Large intestine (tissue), 12 donors: ENCODE measurements at places on chromosomes 11 and 22. TPM values are rescaled to one million over a fixed set of nuclear protein-coding genes. Genes with fewer than 3 reads are reported as not detected.
A peak's percentile ranks its signal among the peaks of the same experiment; 100 is the strongest.

GRCh38 chr11:75100314-75100713 lies 3.6 kb upstream of the OR2AT4 start:
- DNase-seq = peak; percentile 45
- peaks cover 13% of the 10 kb centered on the region for H3K4me1 ChIP-seq
- no peaks in the 10 kb centered on the region for H3K27me3 ChIP-seq
- H3K27ac ChIP-seq = no peak overlapping the region

DNA sequence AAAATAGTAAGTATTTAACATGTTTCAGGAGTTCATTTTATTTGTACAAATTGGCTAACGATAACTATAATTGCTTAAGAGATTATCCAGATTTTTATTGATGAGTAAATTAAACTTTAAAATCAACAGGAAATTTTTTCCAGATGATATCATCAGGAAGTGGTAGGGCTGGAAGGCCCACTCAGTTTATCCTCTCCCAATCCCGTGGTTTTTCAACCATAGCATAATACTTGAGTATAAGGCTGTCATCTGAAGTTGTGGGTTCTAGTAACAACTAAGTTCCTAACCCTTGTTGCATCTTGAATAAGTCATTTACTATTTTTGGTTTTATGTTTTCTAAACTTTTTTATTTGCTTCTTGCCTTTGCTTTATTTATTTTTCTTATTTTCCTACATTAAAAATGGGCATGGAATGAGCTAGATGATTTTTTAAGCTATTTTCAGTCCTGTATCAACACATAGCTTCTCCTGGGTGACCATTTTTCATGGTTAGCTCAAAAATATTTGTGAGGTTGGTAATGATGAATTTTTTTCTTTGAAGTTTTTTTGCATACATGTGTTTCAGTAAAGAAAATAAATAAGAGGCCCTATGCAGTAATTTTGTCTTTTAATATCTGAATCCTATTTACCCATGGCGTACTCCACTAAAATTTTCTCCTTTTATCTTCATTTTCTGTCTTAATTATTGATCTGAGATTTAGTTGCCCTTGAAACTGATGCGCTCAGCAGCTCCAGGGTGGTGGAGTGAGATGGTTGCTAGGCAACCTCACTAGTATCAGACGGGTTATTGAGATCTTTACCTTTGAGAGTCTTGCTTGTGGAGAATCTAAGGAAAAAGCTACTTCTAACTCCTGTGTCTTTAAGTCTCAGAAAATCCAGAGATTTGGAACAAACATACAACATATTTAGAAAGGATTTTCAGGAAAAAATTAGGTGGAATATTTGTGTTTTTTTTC lies 452.0 kb upstream of the CCDC179 start:
- no peak overlapping the region for H3K4me3 ChIP-seq
- no peaks in the 10 kb centered on the region for H3K27me3 ChIP-seq
- H3K4me1 ChIP-seq = no peaks in the 10 kb centered on the region
- DNase-seq = no peak

MUC5AC gene
- 0.37 TPM for polyA plus RNA-seq

- no peaks in the 10 kb centered on the region for H3K4me1 ChIP-seq
- DNase-seq = no peak
- no peaks in the 10 kb centered on the region for H3K27me3 ChIP-seq
- no peak overlapping the region for H3K27ac ChIP-seq
Measured at GRCh38 chr11:80255021-80255420, 814.2 kb upstream of the TENM4 start.

C22orf42 gene
- polyA plus RNA-seq = 0.21 TPM

DNA sequence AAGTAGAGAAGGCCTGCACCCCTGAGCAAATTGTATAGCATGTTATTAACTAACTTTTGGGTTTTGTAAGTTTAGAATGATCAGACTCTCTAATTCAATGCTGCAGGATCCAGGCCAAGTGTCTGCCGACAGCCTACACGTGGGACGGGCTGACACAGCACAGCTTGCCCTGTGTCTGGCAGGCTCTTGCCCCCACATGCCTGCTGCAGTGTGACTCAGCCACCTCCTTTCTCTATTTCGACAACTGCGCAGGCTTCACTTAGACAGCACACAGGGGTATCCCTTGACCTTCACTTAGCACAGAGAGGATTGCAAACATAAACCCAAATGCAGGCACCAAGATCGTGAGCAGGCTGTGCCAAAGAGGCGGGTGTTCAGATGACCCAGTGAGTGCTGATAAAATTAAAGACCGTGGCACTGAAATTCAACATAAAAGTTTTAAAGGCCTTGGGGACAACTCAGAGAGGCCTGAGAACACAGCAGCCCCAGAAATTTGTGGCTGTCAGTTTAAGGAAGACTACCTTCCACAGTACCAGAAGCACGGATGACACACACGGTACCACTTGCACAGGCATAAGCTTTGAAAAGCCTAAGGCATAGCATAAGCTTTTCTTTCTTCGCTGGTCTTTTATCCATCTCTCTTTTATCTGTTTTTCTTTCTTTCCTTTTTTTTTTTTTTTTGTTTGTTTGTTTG lies 37.8 kb downstream of the SCN3B start:
- DNase-seq = no peak
- H3K4me1 ChIP-seq = no peaks in the 10 kb centered on the region
- H3K36me3 ChIP-seq = peaks cover 80% of the 10 kb centered on the region
- H3K27me3 ChIP-seq = no peaks in the 10 kb centered on the region

DNA sequence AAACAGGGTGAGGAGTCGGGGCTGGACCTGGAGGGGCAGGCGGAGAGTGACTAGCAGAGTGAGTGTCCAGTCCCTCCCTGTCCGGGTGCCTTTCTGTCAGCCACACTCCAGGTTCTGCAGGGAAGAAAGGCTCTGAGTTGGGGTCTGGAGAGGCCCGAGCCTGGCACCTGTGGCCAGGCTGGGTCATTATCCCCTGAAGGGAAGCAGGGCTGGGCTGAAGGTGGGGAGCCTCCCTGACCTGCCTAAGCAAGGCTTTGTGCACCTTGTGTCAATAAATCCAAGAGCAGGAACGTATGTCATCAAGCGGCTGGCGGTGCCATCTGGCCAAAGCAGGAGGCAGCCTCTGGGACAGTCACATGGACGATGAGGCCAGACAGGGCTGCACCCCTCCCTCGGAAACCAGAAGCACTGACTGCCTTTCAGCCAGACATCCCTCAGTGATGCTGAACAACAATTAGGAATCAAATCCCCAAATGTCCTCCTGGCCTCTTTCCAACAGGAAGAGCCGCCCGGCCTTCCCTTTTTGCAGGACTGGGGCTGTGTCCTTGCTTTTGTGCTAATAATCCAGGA lies 73.9 kb upstream of the FGF3 start:
- no peak overlapping the region for H3K27ac ChIP-seq
- H3K27me3 ChIP-seq = no peaks in the 10 kb centered on the region
- no peak overlapping the region for H3K4me3 ChIP-seq
- DNase-seq = no peak

DNA sequence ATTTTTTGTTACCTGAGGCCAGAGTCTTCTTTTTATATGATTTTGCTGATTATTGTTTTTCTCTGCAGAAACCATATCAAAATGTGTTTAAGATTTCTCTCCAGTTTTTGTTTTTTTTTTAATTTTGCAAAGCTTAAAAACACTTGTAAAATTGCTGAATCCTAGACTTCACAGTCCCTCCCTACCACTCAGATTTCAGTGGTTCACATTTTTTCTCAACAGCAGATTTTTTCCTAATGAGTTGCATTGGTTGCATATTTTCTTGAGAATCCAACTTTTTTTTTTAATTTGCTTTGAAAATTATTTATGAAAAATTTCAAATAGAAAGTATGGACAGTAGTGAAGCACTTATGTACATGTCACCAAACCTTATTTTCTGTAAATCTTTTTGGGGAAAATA lies 5.8 kb downstream of the ARL14EP start:
- peaks cover 10% of the 10 kb centered on the region for H3K36me3 ChIP-seq
- no peak for DNase-seq
- H3K4me1 ChIP-seq = no peaks in the 10 kb centered on the region
- H3K27ac ChIP-seq = no peak overlapping the region
- H3K4me3 ChIP-seq = no peak overlapping the region

- no peaks in the 10 kb centered on the region for H3K36me3 ChIP-seq
- H3K27ac ChIP-seq = peak overlapping the region; percentile 69
- H3K4me1 ChIP-seq = peaks cover 34% of the 10 kb centered on the region
- H3K27me3 ChIP-seq = no peaks in the 10 kb centered on the region
- peak; percentile 63 for DNase-seq
Measured at GRCh38 chr11:69295995-69296889, 2.3 kb downstream of the MYEOV start.

DNA sequence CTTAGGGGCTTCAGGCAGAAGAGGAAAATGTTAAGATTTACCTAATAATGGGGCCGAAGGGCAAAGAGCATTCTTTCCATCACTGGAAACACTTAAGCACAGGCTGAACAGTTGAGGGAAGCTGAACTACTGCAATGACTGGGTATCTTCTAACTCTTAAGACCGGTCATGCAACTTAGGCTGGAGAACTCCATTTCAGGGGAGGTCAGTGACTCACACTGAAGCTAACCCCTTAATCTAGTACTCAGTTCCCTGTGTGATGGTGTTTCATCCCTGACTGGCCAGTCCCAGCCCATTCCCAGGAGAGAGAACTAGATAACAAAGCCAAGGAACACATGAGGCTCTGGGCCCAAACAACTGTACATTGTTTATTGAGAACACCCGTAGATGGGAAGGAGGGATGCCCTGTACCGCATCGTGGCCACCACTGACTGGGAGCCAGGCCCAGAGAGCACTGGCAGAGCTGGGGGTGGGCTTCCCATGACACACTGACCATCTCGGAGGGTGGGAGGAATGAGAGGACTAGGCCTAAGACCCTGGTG lies 10.5 kb downstream of the RPL27A start:
- peaks cover 1% of the 10 kb centered on the region for H3K4me1 ChIP-seq
- H3K27me3 ChIP-seq = no peaks in the 10 kb centered on the region
- H3K27ac ChIP-seq = no peak overlapping the region
- H3K36me3 ChIP-seq = peaks cover 68% of the 10 kb centered on the region

CCDC157 gene
- 3.1 TPM for polyA plus RNA-seq

RFPL3 gene
- 0.04 TPM for polyA plus RNA-seq

DEFB131B gene
- not detected for polyA plus RNA-seq

GGT5 gene
- 9.2 TPM for polyA plus RNA-seq

DNA sequence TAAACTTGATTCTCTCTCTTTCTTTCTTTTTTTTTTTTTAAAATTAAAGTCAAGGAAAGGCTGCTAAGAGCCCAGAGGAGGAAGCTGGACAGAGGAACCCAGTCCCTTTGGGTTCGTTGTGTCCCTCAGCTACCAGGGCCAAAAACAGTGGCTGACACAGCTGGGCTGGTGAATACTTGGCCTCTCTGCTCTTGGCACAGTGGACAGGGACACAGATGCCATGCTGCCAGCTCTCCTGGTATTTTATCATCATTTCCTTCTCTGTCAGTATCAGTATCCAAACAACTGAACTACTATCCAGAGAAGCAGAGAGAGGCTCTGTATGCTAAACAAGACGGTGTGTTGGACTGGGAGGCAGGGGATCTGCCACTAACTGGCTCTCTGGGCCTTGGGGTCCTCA lies 123.7 kb upstream of the CCDC90B start:
- H3K4me1 ChIP-seq = no peaks in the 10 kb centered on the region
- no peaks in the 10 kb centered on the region for H3K27me3 ChIP-seq
- no peaks in the 10 kb centered on the region for H3K36me3 ChIP-seq
- no peak overlapping the region for H3K27ac ChIP-seq

DNA sequence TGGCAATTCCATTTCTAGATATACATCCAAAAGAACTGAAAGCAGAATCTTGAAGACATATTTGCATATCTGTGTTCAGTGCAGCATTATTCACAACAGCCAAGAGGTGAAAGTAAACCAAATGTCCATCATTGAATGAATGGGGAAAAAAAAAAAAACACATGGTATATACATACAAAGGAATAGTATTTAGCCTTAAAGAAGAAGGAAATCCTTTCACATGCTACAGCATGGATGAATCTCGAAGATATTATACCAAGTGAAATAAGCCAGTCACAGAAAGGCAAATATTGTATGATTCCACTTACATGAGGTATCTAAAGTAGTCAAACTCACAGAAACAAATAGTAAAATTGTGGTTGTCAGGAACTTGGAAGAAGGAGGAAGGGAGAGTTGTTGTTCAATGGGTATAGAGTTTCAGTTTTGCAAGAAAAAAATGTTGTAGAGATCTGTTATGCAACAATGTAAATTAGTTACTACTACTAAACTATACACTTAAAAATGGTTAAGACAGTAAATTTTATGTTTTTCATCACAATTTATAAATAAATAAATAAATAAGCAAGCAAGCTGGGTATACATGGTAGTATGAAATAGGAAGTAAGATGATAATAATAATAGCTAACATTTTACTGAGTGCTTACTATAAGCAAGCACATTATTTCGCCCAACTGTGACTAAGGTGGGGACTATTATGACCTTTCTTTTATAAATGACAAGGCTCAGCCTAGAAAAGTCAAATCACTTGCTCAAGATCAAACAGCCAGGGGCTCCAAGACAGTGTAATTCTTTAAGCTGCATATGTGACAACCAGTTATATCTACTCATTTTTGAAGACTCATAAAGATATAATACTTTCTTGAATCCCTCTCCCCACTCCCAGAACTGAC lies 50.0 kb downstream of the FAM168A start:
- no peaks in the 10 kb centered on the region for H3K4me1 ChIP-seq
- no peak overlapping the region for H3K27ac ChIP-seq
- H3K4me3 ChIP-seq = no peak overlapping the region
- no peak for DNase-seq
- H3K27me3 ChIP-seq = no peaks in the 10 kb centered on the region

ZNF280B gene
- polyA plus RNA-seq = 2.3 TPM

- peaks cover 14% of the 10 kb centered on the region for H3K4me1 ChIP-seq
- H3K27me3 ChIP-seq = no peaks in the 10 kb centered on the region
- H3K4me3 ChIP-seq = no peak overlapping the region
- no peaks in the 10 kb centered on the region for H3K36me3 ChIP-seq
- peak overlapping the region; percentile 58 for H3K27ac ChIP-seq
Measured at GRCh38 chr11:11243590-11244469, 109.2 kb downstream of the CSNK2A3 start.

DNA sequence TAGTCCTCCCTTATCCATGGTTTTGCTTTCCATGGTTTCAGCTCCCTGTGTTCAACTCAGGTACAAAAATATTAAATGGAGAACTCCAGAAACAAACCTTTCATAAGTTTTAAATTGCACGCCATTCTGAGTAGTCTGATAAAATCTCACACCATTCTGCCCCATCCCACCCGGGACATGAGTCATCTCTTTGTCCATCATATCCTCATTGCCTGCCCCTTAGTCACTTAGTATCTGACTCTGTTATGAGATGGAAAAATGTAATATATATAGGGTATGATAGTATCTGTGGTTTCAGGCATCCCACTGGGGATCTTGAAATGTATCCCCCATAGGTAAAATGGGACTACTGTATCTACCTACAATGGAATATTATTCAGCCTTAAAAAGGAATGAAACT lies 35.5 kb upstream of the FGF3 start:
- no peaks in the 10 kb centered on the region for H3K4me1 ChIP-seq
- H3K27ac ChIP-seq = no peak overlapping the region
- H3K4me3 ChIP-seq = no peak overlapping the region
- DNase-seq = no peak

RHOD gene
- polyA plus RNA-seq = 22.9 TPM

- peaks cover 16% of the 10 kb centered on the region for H3K27me3 ChIP-seq
- peaks cover 6% of the 10 kb centered on the region for H3K4me1 ChIP-seq
- no peak for DNase-seq
- no peaks in the 10 kb centered on the region for H3K36me3 ChIP-seq
- H3K4me3 ChIP-seq = peak overlapping the region; percentile 10
Measured at GRCh38 chr22:38844315-38845003, 631 bp upstream of the NPTXR start.
